ENCODE measurements at places on chromosomes 1 and 21.

DNA sequence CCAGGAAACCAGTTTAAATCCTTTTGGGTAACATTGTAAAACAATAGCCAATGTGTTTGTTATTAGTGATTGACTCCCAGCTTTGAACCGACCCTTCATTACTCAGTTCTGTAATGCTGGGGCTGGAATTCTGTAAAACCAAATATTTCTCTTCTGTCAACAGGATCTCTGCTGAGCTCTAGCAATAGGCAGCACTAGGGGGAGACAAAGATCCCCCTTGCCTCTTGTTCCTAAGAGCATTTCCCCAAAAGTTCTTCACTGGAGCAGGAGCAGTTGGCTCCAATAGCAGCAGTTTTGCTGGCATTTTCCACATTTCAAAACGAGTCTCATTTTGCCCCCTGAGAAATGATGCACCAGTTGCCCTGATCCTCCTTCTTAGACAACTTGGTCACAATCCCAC, 1671.1 kb downstream of the MRPL39 start:
- no peak for DNase-seq

- DNase-seq, result no peak
Measured at GRCh38 chr1:94641990-94642389, 100.4 kb upstream of the F3 start.

DNA sequence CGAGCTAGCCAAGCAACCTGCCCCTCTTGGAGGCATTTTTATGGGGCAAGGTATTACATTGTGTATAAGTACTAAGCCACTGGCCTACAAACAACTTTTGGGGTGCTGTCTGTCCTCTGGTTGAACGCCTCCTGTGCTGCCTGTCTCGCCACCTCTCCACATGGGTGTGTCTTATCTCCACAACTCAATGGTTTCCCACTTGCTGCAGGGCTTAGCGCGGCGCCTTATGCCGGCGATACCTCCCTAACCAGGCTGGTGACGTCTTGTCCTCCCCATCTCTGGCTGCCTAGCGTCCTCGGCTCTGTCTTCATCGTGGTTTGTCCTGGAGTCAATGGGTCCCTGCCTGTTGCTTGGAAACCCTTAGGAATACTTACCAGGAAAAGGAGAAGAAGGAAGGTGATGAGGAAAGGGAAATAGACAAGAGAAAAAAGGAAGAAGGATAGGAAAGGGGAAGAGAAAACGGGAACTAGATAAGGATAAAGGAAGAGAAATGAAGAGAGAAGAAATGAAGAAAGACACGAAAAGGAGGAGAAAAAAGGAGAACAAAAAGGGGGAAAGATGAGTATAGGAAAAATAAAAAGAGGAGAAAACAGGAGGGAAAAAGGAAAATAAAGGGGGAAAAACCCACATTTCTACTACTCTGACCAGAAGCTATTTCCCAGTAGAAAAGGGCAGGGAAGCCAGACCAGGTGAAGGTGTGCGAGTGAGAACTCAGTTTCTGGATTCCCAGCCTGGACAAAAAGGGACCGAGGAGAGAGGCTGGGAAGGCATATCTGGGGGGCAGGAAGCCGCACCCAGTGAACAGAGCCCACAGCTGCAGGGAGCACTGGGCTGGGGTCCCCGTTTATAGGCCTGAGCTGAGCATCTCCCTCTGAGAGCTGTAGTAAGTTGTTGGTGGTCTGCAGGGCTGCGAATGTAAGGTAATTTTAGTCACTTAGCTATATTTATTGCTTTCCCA, 86.2 kb downstream of the CLIC6 start:
- no peak for DNase-seq

DNA sequence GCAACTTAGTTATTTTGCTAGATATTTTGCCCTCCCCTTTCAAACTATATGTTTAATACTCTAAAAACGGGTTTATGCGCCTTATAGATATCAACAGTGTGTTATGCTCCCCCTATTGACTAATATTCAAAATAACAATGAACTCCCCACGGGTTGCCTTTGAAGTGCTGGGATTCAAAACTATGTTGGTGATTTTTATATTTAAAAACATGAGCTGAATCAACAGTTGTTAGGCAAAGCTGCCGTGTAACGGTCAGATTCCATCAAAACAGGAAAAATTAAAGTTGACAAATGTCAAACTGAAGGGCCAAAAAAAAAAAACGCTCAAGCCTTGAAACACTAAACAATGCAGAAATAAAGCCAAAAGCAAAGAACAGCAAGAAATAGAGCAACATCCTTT, 2.5 kb downstream of the TGFBR3 start:
- DNase-seq, result no peak

DNA sequence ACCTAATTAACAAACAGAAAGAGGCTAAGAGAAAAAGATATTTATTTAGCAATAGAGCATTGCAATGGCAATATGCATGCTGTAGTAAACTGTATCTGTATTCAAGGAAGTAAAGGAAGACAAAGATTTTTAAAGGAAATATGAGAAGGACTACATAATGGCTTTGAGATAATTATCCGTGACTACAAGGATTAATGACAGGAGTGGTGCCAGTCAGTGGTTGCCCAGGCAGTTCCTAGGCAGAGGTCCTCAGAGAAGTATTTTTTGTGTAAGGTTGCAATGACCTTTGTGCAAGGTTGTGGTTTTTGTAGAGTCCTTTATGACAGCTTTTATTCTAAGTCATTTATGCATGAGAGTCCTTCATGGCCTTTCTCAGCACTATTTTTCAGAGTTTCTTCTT, 711.1 kb upstream of the CHRM3 start:
- no peak for DNase-seq

DNA sequence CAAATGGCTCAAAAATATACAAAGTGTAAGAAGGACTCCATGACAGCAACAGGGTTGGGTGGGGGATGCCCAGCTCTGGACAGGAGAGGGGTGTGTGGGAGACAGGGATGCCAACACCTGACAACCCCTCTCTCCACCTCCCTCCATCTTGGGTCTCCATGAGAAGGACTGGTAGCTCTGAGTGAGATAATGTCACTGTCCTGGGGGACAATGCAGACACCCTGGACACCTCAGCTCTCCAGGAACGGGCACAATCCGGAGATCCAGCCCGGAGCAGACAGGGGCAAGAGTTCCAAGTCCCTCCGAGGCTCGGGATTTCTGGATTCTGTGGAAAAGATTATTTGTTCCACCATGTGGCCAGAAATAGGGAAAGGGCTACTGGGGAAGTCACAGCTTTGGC, 122.5 kb downstream of the GLIS1 start:
- DNase-seq, result no peak

DNA sequence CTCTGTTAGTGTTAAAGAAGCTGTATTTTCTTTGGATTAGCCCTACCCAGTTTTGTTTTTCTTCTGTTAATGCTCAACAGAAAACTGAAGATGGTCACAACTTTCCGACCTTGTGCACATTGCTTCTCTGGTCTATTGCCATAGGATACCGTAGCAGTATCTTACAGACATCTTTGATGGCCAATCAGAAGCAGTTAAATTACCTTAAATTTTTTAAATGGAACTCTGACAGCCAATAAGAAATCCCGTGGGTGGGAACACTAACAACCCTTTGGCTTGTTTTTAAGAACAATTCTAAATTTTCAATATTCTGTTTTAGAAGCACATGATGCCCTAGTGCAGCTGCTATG, 17.2 kb downstream of the NFYC start:
- DNase-seq, result peak; percentile 44

GRCh38 chr21:45763074-45763473, 119.5 kb downstream of the PCBP3 start:
- no peak for DNase-seq

DNA sequence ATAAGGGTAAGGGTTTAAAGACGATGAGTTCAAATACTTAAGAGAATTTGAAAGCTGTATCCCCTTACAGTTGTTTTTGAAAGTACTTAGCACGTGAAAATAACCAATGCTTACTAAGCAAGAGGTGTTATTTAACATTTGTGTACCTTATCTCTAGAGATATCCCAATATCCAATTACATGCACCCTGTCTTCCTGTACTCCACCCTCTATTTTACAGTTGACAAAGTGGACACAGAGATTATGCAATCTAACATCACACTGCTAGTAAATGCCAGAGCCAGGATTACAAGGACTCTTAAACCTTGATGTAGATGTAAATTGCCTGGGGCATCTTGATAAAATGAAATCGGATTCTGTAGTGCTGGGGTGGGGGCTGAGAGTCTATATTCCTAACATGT, 72.0 kb downstream of the GDAP2 start:
- peak; percentile 59 for DNase-seq

GRCh38 chr1:36307601-36308330, 1.6 kb downstream of the SH3D21 start:
- DNase-seq, result no peak

- DNase-seq, result no peak
Measured at GRCh38 chr1:43349594-43350306, 9.0 kb upstream of the CDC20 start.

DNA sequence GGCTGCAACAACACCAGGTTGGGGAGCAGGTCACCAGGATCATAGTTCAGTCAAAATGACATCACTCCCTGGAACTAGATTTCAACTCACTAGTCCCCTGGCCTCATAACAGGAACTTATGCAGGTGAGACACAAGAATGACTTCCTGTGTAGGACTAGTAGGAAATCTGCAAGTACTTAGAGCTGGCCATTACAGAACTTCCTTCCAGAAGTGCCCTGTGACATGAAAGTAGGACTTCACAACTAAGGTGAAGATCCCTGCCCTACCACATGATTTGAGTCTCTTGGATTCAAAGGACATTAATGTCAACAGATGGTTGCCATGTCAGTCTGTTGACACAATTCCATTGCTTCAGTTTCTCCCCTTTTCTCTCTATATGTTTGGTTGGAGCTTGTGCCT, 223.1 kb downstream of the RPS6KC1 start:
- no peak for DNase-seq

- no peak for DNase-seq
Measured at GRCh38 chr1:157158967-157159366, 20.8 kb upstream of the ETV3 start.

DNA sequence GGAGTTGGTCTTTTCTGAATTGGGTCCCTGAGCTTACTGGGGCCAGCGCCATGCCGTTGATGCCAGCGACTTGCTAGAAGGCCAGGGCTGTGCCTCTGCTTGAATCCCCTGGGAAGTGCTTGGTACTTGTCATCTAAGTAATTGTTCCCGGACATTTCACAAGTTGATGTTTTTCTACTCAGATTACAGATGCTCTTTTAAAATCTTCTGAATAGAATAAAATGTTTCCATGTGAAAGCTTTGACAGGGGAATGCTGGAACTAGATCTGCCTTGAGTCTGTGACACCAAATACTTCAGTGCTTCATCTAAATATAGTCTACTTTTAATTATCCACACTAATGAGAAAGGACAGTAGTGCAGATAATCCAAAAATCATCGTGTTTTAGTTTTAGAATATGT, 38.3 kb downstream of the PTGFRN start:
- DNase-seq, result no peak

- no peak for DNase-seq
Measured at GRCh38 chr1:96425382-96426129, 296.0 kb upstream of the PTBP2 start.

- no peak for DNase-seq
Measured at GRCh38 chr1:56180520-56181190, 398.7 kb downstream of the PLPP3 start.

- no peak for DNase-seq
Measured at GRCh38 chr1:7871136-7871535, 18.3 kb upstream of the UTS2 start.

GRCh38 chr1:70847013-70847412, 200.6 kb downstream of the PTGER3 start:
- DNase-seq, result no peak

DNA sequence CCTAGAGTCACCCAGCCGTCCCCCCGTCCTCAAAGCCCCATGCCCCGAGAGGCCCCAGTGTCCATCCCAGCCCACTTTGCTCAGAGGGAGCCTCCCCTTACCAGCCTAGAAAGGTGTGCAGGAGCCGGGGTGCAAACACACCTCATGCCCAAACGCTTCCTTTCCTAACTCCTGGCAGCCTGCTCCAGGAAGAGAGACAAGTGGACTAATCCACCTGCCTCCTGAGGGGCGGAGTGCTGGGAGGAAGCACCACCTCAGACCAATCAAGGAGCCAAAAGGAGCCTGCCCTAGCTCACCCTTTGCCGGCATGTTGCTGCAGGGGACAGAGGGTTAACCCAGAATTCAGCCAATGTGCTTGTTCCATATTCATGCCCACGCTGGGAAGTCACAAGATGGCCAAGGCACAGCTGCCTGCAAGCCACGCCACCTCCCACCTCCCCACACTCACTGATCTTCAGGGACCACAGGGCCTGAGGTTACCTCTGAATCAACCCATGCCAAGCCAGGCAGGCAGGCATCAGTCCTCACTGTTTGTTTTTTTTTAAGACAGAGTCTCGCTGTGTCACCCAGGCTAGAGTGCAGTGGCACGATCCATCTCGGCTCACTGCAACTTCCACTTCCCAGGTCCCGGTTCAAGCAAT, 27.8 kb downstream of the PLEKHA6 start:
- no peak for DNase-seq

DNA sequence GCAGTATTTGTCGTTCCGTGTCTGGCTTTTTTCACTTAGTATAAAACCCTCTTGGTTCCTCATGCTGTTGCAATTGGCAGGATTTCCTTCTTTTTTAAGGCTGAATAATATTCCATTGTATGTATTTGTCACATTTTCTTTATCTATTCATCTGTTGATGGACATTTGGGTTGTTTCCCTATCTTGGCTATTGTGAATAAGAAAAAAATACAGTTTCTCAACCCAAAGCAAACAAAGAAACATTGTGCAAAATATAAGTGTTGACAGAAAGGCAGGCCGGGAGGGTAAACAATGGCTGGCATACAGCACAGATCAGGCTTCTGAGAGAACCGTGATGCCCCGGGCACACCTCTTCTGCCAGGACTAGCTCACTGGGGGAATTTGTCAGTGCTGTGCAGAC, 26.9 kb downstream of the NENF start:
- DNase-seq, result no peak

DNA sequence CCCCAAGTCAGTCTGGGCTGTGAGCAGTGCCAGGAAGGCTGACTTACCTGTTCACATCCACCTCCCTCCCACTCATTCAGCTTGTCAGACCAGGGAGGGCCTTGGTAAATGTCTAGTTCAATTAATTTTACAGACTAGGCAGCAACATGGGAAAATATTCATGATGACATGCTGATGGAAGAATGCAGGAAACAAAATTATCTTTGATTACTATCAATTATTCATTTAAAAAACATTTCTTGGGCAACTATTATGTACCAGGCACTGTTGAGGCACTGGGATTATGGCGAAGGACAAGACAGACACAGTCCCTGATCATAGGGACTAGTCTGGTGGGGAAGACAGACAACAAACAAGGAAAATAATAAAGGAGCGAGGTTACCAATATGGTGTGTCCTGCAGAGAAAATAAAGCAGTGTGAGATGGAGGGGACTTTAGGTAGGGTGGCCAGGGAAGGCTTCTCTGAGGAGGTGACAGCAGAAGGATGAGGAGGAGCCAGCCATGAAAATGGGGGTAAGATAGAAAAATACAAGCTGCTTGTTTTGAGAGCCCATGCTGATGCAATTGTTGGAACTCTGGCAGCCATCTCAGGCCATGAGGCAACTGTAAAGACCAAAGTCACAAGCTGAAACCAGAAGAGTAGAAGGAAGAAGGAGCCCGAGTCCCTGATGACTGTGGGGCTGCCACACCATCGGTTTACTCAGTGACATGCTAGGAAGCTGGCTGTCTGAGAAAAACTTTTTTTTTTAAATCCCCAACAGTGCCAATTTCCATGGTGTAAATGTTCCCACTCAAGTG, 14.0 kb downstream of the TRIM62 start:
- DNase-seq, result no peak

Data from NCI-H460 (cell line).